ENCODE measurements at places on chromosomes 6 and 20.

DNA sequence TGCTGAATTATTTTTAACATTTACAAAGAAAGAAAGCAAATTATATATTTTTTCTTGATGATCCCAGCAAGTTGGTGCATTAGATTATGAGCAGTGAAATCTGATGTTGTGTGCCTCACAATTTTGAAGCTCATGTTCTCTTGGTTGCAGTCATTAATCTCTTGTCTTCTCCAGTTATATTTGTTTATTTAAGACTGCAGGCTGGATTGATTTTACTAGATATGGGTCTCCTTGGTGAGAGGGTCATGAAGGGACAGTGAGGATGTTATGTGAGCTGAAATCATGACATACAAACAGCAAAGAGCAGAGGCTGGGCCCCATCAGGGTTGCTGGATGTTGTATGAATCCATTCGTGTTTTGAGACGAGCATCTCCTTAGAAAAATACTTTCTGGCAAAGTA is 64.2 kb upstream of the AKIRIN2 start:
- no peak for DNase-seq

DNA sequence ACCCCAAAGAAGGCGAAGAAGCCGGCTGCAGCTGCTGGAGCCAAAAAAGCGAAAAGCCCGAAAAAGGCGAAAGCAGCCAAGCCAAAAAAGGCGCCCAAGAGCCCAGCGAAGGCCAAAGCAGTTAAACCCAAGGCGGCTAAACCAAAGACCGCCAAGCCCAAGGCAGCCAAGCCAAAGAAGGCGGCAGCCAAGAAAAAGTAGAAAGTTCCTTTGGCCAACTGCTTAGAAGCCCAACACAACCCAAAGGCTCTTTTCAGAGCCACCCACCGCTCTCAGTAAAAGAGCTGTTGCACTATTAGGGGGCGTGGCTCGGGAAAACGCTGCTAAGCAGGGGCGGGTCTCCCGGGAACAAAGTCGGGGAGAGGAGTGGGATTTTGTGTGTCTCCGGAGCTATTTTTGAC is 69.6 kb downstream of the HFE start:
- peak; percentile 90 for DNase-seq

DNA sequence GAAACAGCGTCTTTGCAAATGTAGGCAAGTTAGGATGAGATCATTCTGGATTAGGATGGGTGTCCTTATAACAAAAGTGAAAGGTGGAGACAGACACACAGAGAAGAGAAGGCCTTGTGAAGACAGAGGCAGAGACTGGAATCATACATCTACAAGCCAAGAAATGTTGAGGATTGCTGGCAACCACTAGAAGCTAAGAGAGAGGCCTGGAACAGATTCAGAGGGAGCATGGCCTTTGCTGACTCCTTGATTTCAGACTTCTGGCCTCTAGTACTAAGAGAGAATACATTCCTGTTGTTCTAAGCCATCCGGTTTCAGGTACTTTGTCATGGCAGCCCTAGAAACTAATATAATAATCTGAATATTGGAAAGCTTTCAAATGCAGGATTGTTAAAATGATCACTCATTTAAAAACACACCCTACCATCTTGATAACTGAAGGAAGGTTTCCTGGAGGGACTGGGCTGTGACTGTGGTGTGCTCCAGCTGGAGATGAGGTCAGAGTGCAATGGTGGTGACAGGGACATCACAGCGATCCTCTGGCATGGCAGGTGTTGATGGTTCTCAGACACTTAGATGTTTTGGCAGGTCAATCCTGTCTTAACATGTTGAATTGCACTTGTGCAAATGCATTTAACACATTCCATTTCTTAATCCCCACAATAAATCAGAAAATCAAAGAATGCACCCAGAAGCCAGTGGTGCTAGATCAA is 25.1 kb downstream of the CD83 start:
- DNase-seq: peak; percentile 73

DNA sequence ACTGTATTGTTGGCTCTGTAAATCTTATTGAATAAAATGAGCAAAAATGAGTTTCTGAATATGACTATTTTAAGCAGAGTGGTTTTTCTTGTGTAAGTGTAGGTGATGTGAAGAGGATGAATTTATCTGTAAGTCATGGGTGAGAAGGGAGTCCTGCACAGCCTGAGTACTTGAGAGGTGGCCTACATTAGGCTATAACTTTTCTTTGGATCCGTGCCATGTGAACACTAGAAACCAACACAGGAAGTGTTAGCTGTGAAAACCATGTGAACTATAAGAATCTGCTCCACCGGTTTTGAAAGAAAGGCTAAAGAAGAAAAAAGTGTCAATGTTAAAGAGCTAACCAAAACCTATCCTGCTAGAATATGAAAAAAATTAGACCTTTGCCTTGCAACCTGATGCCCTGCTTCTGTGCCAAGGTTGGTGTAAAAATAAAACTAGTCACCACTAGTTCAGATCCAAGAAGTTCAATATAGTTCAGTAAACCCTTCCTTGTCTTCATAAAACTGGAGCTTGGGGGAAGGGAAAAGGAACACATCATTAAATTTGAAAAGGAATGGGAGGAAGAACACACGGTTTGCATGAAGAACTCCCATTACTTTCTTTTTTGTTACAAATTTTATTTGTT is 21.3 kb downstream of the PLCB1 start:
- DNase-seq: peak; percentile 84

DNA sequence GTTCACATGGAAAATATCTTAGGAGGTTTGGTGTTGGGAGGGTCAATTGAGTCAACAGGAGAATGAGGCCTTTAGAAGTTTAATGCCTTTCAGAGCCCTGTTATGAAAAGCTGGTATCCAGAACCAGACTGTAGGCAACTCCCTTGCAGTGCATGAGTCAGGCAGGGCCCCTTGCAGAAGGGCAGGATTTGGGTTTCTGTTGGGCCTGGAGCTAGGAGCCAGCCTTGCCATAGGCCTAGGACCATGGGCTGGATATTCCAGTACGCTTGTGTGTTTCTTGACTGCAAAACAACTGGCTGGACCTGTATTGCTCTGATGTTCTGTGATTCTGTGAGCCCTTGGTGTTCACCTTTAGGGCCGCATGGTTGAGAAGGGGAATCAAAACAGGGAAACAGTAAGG is 350.9 kb upstream of the PRND start:
- DNase-seq: no peak

DNA sequence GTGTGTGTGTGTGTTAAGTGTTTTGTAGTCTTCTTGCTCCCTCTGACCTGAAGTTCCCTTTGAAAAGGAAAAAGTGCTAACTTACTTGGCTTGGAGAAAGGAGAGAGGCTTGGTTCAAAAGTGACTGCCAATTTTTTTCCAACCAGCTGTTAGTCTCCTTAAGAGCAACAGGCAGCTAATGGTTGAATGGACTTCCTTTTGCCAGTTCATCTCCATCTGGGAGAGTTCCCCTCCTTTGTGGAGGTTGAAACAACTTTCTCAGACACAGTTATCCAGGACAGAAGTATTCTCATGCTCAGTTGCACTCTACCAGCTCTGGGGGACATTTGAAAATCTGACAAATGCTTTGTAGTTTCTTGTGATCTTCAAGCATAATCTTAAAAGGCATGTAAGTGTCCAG is 4.5 kb downstream of the RIPOR2 start:
- DNase-seq: peak; percentile 89

DNA sequence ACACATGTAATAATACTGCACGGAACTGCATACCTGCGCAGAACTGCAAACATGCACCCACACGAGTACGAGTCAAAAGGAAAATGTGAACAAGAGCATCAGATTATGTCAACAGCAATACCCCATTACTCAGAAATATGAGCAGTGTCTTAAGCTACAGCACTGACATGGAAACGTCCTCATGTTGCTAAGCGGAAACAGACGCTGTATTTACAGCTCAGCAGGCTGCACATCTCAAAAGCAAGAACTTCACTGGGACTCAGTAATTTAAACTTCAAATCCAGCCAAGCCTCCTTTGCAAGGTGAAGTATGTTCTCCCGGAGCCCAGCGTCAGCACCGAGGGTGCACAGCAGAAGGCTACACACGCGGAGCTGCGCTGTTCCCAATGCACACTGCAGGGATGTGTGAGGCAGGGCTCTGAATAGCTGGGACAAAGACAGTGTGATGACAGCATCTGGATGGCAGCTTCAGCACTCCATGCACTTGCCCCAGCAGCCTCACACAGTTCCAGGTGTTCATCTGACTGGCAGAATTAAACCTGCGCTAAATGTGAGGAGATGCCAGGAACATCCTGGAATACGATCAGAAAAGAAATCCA is 202.8 kb downstream of the WDR27 start:
- DNase-seq: no peak

DNA sequence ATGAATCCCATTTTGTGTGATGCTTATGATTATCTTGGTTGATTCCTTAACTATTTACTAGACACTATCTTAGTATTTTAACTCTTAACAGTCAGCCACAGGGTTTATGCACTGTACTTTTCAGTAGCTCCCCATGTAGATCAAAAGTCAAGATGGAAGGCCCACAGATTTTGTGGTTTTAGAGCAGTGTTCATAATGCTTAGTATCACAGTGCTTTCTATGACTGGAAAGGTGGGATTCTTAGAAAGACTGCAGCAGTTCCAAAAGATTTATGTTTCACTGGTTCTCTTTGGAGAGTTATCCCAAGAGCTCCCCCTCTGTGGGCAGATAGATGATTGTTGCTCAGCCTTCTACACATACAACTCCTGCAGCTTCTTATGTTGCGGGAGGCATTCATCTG is 34.5 kb downstream of the ANKRD6 start:
- no peak for DNase-seq

DNA sequence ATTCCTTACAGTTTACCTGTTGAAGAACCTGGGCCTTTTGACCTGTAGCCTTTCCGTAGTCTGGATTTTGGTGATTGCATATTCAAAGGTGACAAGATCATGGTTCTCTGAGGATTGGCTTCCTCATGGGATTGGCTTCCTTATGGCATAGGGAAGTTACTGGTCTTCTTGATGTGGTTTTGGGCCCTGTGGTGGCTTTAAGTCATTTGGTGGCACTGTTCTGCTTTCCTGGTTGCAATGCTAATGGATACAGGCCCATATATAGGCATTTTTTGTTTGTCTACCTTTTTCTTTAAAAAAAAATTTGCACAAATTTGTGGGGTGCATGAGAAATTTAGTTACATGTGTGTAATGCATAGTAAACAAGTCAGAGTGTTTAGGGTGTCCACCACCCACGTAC is 185.7 kb downstream of the CDKAL1 start:
- DNase-seq: no peak

DNA sequence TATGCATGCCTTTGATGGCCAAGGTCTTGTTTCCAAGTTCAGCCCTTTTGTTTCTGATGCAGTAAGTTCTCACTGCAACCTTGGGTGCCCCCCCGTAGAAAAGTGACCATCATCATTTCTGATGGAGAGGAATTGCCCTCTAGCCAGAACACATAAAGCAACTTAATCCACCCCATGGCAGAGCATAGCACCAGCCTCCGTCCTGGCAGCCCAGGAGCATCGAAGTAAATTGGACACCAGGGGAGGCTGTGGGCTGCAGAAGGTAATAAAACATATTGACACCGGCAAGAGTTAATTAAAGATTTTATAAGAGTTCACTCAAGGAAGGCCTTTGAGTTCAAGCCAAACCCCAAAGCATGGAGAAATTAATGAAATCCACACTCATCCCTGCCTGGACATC is 39.2 kb upstream of the CST7 start:
- no peak for DNase-seq

DNA sequence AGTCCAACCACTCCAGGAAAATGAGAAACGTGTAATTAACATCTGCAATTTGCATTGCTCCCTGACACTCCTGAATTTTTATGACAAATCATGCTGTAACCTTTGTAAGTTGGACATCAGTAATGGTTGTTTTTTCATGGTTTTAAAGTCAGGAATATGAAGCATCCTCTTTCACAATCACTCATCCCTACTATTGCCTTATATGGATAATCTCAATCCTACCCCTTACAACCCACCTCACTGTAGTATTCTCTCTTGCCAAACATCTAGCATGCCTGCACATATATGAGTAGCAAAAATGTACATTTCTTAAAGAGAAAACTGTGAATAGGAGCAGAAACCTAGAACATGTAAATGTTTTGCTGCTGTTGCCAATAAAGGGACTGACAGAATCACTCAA is 729.5 kb downstream of the KIF16B start:
- DNase-seq: no peak

- no peak for DNase-seq
Observed at GRCh38 chr6:55825402-55826051, 49.9 kb downstream of the BMP5 start.

- DNase-seq: no peak
Observed at GRCh38 chr6:30747300-30747687, 2.9 kb upstream of the IER3 start.

- no peak for DNase-seq
Observed at GRCh38 chr6:3745566-3746118, 5.9 kb downstream of the PXDC1 start.

GRCh38 chr6:75735491-75736186 is 13.4 kb upstream of the MYO6 start:
- no peak for DNase-seq

DNA sequence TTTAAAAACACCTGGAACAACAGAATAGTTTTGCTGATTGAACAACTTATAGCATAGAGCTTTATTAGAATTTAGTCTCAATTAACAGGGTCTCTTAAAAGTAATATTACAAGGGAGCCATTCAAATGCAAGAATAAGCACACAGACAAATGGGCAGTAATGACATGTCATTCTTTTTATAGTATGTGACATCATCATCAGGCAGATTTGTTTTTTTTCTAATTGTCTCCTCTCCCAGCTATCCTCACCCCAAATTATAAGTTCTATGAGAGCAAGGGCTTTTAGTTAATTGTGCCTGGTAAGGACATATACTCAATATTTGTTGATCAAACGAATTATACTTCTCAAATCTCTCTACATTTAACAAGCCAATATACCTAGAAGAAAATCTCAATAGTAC is 11.0 kb downstream of the PGM3 start:
- DNase-seq: no peak

DNA sequence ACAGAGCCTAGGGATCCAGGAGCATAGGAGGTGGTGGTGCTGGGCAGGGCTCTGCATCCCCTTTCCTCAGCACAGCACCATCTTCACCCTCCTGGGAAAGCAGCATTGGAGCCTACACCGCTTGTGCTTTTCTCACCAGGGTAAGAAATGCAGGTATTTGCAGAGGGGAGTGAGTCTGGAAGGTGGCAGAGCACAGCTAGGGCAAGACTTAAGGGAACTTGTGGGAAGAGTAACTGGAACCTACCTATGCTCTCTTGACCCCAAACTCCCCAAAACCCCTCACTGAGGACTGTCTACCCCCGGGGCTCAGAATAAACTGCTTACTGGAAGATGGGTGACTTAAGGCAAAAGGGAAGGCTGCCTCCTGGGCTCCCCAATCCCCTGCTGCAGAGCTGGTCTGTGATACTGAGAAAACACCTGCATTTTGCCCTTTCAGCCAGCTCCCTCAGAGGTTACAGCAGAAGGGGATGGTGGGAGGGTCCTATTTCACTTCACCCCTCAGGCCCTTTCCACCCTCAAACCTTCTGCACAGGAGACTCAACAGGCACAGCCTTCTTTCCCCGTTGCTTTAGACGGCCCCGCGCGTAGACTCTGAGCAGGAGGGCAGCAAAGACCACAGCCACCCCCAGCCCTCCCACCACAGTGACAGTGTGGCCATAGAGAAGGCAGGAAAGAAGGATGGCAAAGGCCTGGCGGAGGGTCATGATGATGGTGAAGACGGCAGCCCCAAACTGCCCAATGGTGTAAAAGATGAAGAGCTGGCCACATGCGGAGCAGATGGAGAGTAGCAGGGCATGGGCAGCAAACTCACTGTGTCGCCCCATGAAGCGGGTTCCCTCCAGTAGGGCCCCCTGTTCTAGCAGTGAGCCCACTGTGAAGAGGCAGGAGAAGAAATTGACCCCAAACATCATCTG is 2.9 kb downstream of the SLC35B2 start:
- no peak for DNase-seq

Measured in lung (tissue), 17 donors.